Stromal cell of bone marrow (primary cell): ENCODE measurements at places on chromosomes 4 and X.
A peak's percentile ranks its signal among the peaks of the same experiment; 100 is the strongest.

DNA sequence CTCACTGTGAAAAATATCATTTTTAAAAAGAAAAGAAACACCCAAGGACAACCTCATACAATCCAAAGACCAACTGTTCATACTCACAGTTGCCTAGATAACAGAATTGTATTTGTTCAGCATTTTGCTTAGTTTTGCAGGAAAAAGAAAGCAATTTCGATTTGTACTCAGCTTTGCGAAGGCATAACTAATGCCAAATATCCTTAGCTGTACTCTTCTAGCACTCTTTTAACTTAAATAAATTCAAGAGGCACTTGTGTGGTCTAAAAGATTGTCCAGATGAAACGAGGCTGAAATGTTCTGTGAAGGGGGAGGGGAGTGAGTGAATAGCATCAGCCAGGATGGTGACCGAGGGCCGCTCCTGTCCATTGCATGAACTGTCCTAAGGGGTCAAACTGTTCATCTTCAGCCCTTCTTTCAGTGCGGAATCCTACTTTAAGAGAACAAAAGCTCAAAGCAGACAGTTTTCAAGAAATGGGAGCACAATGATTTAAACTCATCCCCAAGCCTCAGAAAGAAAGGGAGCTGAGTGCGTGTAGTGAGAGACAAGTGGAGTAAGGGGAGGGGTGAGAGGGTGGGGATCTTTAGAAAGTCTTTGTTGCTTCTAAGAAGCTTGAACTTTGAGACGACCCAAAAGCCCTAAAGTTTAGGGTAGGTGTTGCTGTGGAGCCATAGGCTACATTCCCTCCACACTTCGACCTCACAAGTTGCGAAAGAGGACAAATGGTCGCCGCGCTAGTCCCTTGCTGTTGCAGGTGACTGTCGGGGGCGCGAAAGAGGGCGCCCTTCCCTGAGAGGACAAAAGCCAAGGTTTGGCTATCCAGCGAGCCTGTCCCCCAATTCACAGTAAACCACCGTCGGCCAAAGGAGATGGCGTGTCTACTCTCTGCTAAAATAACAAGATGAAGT lies 4.0 kb upstream of the NEUROG2 start:
- no peak for DNase-seq

DNA sequence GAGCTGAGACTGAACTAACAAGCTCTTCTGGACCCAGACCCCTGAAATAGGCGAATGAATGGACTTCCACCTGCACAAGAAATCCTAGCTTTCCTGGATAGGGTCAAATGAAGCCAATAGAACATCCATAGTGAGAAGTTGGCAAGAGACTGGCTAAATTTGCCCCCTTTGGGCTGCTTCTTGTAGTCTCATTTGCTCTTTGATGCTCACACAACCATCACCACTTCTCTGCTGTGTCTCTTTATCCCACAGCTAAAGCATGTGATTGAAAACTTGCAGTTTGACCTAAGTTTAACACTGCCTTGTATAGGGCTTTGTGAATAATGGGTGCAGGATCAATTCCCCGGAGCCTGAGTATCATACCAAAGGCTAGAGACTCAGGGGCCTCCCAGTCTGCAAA lies 38.2 kb downstream of the NLGN3 start:
- no peak for DNase-seq

DNA sequence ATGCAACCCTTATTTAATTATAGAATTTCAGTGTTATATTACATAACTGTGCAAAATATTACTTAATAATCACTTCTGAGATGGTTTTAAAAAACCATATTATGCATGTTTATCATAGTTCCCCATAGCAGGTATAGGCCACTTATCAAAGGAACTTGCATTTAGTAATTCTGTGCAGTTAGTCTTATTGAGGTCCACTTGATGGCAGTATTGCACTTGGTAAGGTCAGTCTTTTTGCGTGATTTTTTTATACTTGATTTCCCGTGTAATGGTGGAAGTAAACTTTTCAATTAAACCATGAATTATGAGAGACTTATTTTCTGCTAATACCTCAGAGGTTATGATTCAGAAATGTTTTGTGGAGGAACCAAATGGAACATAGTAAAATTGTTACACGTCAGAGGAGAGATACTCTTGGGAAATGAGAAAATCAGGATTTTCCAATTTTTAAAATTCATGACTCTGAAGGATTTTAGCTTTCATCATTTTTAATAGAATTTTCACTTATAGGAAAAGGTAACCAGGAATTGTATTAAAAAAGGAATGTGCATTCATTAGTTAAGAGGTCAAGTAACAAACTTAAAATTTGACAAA lies 230.0 kb downstream of the CCSER1 start:
- DNase-seq: peak; percentile 52

DNA sequence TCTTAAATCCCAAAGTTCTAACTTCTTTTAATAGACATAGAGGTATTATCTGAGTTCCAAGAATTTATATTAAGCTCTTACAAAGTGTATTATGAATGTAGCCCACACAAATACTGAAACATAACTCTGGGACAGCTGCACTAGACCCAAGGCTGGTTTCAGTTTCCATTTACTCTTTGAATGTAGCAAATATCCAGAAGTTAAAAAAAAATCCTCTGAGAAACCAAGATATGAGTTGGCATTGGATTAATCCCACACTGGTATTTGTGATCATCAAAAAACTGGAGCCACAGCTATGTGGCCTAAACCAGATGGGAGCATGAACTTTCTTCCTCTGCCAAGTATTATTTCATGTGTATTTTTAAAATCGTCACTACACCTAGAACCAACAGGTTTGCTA lies 23.6 kb upstream of the SMPX start:
- DNase-seq: peak; percentile 15

GRCh38 chr4:16909281-16909680 lies 10.8 kb upstream of the LDB2 start:
- DNase-seq: no peak

- no peak for DNase-seq
Measured at GRCh38 chr4:174215057-174215456, 68.4 kb downstream of the FBXO8 start.

GRCh38 chrX:38595801-38596200 lies 34.5 kb downstream of the TSPAN7 start:
- DNase-seq: no peak
